ENCODE measurements at places on chromosomes 4 and X. TPM values are rescaled to one million over a fixed set of nuclear protein-coding genes. Genes with fewer than 3 reads are reported as not detected.
A peak's percentile ranks its signal among the peaks of the same experiment; 100 is the strongest.

DNA sequence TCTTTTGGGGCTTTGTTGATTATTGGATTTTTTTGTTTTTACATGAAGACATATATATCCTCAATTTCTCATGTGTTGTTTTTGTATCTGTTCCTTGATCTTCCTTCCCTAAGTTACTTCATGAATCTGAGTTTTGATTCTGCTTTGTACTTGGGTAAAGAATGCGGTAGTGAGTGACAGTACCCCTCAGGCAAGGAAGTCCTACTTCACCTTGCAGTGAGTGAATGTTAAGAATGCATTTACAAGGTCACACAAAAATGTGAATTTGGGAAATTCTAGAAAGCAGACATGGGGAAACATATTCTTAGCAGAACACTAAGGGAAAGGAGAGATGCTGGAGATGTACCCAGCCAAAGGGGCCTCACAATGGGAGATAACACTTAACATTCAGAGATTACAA, 373.1 kb upstream of the LCORL start:
- DNase-seq = no peak

PRRG3 gene
- not detected for total RNA-seq

DNA sequence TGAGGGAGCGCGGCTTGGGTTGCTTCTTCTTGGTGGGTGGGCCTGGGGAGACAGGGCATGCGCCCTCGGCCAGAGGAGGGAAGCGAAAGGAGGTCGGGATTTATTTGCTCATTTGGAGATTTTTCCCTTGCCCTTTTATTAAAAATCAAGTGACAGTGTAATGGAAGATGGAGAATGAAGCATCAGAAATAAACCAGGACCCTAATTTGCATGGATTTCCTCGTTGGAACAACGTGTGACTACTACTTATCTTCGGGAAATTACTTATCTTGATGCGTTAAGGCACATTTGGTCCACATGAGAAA, 709 bp upstream of the CLOCK start:
- DNase-seq = no peak

DNA sequence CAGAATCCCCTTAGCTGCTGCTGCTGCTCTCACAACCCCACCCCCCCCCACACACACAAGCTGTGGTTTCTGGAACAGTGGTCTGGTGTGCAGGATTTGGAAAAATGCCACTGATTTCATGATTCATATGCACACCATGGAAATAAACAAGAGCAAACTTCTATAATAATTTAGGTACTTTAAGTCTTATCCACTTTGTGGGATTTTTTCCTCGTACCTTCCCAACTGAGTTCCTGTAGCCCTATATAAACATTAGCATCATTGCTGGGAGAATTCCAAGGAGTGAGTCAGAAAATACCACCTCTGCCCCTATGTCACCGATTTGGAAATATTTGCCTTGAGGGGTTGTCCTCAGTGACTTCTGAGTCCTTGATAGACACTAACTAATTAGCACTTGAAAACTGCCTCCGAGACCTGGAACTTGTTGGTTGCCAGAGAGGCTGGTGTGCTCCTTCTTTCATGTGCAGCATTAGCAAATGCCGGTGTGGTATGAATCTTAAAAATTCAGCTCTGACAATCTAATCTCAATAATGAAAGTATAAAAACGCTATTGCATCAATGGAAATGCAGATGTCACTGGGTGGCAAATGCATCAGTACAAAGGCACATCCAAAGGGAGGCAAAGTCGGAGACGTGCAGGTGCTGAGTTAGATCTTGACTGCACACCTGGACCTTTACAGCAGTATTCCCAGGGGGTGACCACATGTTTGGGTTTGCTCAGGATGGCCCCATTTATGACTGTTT, 61.8 kb downstream of the CPE start:
- DNase-seq = peak; percentile 89

- no peak for DNase-seq
Measured at GRCh38 chr4:38614231-38614630, 49.8 kb upstream of the KLF3 start.

DNA sequence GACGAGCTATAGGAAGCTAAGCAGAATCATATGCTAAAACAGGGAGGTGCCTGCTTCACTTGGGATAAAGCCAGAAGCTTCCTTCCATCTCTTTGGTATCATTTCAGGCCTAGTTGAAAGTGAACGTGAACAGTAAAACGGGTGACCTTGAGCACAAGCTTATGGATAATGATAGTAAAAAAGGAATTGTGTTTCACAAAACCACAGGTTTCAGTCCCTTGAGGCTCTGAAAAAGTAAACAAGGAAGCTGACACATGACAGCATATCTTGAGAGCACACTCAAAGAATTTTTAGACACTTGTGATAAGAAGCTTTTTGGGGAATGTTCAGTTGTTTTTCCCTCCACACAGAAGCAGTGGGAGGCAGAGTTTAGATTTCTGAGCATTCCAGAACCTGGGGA, 286.1 kb downstream of the DCHS2 start:
- no peak for DNase-seq

DNA sequence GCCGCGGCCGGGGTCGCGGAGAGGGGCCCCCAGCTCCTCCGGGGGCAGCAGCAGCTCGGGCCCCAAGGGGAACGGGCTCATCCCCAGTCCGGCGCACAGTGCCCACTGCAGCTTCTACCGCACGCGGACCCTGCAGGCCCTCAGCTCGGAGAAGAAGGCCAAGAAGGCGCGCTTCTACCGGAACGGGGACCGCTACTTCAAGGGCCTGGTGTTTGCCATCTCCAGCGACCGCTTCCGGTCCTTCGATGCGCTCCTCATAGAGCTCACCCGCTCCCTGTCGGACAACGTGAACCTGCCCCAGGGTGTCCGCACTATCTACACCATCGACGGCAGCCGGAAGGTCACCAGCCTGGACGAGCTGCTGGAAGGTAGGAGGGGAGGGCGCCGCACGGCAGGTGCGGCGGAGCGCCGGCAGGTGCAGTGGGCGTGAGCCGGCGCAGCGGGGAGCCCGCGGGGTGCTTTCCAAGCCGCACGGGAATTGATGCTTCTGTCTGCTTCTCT, 886 bp downstream of the DCLK2 start:
- DNase-seq = peak; percentile 32

DNA sequence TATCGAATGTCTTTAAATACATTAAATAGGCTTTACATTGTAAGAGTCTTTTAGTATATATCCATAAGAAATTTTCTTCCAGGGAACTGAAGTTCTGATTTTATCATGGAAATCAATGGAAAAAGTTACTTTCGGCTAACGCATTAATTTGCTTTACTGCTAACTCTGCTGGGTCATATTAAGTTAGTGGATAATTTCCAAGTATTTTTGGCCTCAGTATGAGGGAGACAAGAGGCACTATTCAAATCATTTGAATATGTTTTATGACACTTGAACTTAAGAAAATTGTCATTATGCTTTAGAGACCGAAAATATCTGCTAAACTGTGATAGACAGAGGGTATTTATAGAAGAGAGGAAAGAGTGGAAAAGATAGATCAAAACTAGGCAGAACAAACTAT, 237.5 kb downstream of the PCDH7 start:
- no peak for DNase-seq

TLL1 gene
- 0.93 TPM for total RNA-seq

LNX1 gene
- 4.2 TPM for total RNA-seq

XAGE1B gene
- not detected for total RNA-seq

GRCh38 chr4:77465271-77465670, 140.3 kb upstream of the CXCL13 start:
- DNase-seq = no peak

DNA sequence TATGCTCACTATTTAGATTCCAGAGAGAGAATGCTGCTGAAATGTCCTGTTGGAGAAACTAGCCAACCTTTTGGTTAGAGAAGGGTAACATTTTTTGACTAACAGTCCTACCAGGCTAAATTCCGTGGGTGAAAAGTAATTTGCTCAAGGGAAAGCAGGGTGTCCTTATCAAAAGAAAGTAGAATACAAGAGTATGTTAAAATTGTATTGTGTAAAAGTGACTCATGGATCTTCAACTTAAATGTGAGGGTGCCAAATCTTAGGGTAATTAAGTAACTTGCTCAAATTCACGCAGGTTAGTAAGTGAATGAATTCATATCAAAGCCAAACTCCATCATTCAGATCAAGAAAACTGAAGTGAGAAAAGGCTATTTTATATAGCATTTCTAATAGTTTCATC, 81.7 kb downstream of the PCDH7 start:
- no peak for DNase-seq

- DNase-seq = peak; percentile 80
Measured at GRCh38 chrX:72554448-72555140, 18.0 kb downstream of the HDAC8 start.

DNA sequence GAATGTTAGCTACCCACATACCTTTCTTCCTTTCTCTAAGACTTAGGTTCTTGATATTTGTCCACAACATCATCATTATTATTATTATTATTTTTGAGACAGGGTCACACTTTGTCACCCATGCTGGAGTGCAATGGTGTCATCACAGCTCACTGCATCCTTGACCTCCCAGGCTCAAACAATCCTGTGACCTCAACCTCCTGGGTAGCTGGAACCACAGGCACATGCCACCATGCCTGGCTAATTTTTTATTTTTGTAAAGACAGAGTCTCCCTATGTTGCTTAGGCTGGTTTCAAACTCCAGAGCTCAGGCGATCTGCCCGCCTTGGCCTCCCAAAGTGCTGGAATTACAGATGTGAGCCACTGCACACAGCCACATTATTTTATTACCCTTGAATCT, 119.0 kb downstream of the CBR4 start:
- no peak for DNase-seq

GRCh38 chrX:19673375-19674040, 158.2 kb upstream of the MAP3K15 start:
- peak; percentile 67 for DNase-seq

- no peak for DNase-seq
Measured at GRCh38 chr4:92634882-92635281, 331.1 kb downstream of the GRID2 start.

GRCh38 chr4:165873298-165874071, 448 bp downstream of the TLL1 start:
- no peak for DNase-seq

DNA sequence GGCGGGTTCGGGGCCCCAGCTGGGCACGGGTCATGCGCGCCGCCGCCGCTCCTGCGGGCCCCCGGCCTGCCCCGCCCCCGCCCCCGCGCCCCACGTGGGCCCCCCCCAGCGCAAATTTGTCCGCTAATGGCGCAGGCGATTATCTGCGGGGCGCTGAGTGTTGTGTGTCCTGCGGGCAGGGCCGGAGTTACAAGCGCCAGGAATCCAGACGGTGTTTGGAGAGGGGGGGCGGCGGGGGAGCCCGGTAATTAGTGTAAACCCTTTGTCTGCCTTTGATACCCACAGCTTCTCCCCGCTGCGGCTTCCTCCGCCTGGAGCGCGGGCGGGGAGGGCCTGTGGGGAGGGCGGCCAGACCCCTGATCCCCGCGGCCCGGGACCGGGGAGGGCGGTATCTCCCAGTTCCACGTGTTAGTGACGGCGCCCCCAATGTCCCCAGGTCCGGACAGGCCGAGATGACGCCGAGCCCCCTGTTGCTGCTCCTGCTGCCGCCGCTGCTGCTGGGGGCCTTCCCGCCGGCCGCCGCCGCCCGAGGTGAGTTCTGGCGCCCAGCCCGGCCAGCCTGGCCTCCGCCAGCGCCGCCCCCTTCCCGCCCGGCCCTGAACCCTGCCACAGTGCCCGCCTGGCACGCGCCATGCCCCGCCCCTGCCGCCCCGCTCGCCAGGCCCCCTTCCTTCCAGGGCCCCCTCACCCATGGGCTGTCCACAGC, 761 bp downstream of the FGFRL1 start:
- peak; percentile 82 for DNase-seq

GRCh38 chrX:37776987-37777325, 2.9 kb upstream of the CYBB start:
- no peak for DNase-seq

DNA sequence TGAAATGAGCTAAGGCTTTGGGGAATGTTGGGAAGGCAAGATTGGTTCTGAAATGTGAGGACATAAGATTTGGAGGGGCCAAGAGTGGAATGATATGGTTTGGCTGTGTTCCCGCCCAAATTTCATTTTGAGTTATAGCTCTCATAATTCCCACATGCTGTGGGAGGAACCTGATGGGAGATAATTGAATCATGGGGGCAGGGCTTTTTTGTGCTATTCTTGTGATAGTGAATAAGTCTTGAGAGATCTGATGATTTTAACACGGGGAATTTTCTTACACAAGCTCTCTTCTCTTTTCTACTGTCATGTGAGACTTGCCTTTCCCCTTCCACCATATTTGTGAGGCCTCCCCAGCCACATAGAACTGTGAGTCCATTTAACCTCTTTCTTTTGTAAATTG, 157.6 kb upstream of the C1QTNF7 start:
- DNase-seq = no peak

GRCh38 chr4:7365462-7366179, 69.1 kb downstream of the PSAPL1 start:
- no peak for DNase-seq

DNA sequence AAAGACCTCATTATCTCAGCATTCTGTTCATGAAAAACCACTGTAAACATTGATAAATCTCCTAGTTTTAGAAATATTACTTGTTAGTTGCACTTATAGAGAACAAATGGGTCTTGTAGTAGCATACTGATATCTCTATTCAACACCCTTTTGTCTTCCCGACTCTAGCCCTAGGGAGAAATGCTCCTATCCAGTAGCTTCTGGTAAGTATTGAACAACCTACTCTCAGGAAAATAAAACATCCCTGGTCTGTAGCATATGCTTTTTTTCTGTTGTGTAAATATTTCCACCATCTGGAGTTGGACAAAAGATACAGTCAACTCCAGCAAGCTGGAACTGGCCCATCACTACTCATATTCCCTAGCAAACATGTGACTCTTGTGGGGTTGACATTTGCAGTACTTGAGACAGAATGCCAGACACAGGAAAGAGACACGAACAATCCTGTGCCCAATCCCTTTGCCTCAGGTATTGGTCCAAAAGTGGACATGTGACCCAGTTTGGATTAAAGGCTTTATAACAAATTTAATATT, 188.2 kb downstream of the GC start:
- peak; percentile 37 for DNase-seq

- peak; percentile 87 for DNase-seq
Measured at GRCh38 chrX:120457766-120458180, 11.3 kb downstream of the LAMP2 start.

DNA sequence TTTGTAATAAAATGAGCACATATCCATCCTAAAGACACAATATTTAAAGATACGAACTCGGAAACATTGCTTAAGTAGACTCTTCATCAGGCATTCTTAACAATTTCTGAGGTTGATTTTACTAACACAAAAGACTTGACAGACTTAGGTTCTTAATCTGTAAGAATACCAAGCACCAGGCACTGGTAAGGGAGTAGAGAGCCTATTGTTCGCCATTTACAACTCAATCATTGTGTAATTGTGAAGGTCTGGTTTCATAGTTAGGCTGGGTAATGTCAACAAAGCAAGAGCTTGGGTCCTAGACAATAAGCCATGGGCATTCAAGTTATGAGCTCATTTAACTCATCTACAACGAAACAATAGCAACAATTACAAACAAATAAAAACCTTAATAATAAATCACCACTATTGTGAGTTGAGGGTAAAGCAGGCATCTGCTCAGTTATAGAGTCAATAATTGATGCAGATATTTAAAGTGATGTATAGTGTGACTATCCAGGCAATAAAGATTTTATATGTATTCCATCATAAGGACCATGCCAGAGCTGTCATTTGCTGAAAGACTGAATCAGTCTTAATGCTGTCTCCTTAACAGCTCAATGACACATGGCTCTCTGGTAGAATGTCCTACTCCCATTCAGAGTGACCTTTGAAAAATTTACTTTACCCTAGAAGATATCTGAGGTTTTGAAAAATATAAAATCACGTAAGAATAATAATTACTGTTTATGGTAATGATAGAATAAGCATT, 664.0 kb upstream of the PCDH7 start:
- no peak for DNase-seq

TGIF2LX gene
- total RNA-seq = 5.8 TPM
